Brain microvascular endothelial cell (primary cell): ENCODE measurements at places on chromosomes 13 and 19.

DNA sequence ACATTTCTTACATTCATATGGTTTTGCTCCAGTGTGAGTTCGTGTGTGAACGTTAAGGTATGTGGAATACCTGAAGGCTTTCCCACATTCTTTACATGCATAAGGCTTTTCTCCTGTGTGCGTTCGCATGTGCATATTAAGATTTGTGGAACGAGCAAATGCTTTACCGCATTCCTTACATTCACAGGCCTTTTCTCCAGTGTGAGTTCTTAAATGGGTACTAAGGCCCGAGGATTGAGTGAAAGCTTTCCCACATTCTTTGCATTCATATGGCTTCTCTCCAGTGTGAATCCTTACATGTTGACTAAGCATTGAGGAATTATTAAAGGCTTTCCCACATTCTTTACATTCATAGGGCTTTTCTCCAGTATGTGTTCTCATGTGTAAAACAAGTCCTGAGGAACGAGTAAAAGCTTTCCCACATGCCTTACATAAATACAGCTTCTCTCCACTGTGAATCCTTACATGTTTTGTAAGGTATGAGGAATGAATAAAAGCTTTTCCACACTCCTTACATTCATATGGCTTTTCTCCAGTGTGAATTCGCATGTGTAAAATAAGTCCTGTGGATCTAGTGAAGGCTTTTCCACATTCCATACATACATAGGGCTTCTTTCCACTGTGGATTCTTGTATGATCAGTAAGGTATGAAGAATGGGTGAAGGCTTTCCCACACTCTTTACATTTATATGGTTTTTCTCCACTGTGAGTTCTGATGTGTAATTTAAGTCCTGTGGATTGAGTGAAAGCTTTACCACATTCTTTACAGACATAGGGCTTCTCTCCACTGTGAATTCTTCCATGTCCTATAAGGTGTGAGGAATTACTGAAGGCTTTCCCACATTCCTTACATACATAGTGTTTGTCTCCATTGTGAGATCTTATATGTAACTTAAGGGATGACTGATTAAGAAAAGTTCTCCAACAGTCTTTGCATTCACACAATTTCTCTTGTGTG lies 10.7 kb downstream of the ZNF846 start:
- no peak for DNase-seq

GRCh38 chr19:39171479-39172465 lies 25.0 kb upstream of the NCCRP1 start:
- no peak for DNase-seq

DNA sequence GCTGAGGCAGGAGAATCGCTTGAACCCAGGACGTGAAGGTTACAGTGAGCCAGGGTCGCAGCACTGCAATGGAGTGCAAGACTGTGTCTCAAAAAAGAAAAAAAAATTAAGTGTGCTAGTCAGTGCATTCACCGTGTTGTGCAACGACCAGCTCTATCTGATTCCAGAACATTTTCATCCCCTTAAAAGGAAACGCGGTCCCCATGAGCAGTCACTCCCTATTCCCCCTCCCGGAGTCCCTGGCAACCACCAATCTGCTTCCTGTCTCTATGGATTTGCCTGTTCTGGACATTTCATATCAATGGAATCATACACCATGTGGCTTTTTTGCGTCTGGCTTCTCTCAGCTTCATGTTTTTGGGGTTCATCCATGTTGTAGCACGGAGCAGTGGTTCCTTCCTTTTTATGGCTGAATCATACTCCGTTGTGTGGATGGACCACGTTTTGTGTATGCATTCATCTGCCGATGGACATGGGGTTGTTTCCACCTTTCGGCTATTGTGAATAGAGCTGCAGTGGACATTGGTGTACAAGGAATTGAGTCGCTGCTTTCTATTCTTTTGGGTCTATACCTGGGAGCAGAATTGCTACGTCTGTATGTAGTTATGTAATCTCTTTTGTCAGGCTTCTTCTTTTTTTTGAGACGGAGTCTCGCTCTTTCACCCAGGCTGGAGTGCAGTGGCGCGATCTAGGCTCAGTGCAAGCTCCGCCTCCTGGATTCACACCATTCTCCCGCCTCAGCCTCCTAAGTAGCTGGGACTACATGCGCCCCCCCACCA lies 19.8 kb downstream of the MYO9B start:
- peak; percentile 77 for DNase-seq

- DNase-seq, result no peak
These were observed 85.9 kb downstream of the SOX1 start for GRCh38 chr13:112152846-112153245.
